Fibroblast of skin of right quadriceps (primary cell): ENCODE measurements at places on chromosomes 11 and 22.

DNA sequence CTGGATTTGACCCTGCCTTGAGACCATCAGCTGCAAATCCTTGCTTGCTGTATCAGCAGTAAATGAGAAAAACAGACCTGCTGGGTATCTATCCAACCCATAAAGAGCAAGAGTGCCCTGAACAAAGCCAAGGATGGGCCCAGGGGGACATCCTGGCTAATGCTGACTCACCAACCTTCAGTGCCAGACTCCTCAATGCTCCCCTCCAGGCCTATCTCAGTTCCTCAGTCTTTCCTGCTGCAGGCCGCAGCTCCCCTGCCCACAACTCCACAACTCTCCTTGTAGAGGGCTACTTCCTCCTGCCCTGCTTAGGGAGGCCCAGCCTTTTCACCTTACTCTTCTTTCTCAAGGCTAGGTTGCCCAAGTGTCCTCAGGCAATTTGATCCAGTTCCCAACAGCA lies 2.6 kb downstream of the LAMTOR1 start:
- DNase-seq: no peak

DNA sequence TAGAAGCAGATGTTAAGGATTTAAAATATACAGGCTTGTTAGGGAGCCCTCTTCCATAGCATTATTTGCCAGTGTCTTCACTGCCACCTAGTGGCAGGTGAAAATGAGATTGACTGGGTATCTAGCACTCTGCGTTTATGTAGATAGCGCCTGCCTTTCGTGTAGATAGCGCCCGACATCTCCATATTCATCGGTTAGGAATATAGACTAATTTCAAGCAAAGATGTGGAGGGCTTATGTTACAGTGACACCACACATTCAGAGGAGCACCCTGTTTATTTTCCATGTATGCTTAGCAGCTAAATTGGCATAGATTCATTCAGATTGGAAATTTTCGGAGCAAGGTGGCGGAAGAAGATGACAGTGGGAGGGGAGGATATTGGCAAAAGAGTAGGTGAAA lies 72.0 kb downstream of the SLC5A12 start:
- DNase-seq: peak; percentile 74

DNA sequence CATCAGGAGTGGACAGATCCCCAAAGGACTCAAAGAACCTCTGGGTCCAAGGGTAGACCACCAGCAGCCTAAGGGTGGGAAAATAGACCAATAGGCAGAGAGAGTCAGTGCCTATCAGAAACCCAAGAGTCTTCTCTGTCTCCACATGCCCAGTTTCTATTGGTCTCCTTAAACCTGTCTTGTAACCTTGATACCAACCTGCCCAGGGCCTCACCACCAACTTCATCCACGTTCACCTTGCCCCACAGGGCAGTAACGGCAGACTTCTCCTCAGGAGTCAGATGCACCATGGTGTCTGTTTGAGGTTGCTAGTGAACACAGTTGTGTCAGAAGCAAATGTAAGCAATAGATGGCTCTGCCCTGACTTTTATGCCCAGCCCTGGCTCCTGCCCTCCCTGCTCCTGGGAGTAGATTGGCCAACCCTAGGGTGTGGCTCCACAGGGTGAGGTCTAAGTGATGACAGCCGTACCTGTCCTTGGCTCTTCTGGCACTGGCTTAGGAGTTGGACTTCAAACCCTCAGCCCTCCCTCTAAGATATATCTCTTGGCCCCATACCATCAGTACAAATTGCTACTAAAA lies at the start of gene HBB:
Gene HBB (minus strand): TSS at position 340 of the 579 bp plus-strand sequence. CDS start 50 bp downstream, at position 290.
- no peak for DNase-seq

DNA sequence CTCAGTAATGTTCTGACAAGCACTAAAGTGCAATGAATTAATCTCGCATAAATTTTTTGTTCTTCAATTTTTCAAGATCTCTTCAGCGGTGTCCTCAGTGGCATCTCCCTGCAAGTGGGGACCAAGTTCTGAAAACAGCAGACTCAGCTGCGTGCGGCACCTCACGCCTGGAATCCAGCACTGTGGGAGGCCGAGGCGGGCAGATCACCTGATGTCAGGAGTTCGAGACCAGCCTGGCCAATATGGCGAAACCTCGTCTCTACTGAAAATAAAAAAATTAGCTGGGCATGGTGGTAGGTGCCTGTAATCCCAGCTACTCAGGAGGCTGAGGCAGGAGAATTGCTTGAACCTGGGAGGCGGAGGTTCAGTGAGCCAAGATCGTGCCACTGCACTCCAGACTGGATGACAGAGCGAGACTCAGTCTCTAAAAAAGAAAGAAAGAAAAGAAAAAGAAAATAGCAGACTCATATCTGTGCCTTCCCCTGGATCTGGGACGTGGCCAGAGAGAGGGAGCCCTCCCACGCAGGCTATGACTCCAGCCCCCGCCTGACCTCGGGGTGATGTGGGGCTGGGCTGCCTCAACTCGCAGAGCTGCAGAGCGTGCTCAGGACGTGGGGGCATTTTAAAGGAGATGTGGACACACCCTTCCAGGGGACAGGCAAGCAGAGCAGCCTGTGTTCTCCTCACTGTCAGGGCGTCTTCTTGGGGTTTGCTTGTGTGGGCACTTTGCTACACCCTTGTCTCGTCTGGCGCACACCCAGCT lies 346.6 kb downstream of the BRD1 start:
- no peak for DNase-seq
